ENCODE measurements at places on chromosomes 5 and 9. TPM values are rescaled to one million over a fixed set of nuclear protein-coding genes. Genes with fewer than 3 reads are reported as not detected.

TMEM174 gene
- total RNA-seq = not detected

- no peak for DNase-seq
These were observed 92.9 kb downstream of the DRD1 start for GRCh38 chr5:175351126-175351525.

DNA sequence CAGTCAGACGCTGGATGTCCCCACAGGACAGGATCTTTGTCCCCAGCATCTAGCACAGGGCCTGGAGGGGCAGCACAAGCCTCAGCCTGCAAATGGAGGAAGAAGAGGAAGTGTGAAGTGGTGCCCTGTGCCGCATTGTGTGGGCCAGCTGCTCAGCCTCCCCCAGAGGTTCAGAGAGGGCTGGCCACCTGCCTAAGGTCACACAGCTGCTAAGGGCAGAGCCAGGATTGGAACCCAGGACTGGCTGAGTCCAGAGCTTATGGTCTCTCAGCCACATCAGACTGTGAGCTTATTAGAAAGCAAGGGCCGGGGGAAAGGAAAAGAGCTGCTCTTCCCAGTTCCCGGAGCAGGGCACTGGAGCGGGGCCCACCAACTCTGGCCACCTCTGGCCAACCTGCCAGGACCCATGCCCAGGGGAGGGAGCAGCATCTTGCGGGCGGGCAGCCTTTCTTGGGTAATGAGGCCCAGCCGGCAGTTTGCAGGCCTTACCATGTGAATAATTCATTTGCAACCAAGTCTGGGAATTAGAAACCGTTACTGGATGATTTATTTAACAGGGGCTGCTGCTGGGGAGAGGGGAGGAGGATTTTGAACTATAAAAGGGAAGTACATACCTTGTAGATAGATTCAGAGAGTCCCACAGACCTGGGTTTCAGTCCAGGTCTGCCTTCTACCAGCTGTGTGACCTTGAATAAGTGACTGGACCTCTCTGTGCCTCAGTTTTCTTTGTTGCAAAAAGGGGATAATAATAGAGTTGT lies 11.6 kb upstream of the CRB2 start:
- DNase-seq = no peak

GRCh38 chr5:14025569-14026286 lies 81.2 kb upstream of the DNAH5 start:
- no peak for DNase-seq

GRCh38 chr9:79665931-79666330 lies 94.2 kb downstream of the TLE4 start:
- no peak for DNase-seq

DNA sequence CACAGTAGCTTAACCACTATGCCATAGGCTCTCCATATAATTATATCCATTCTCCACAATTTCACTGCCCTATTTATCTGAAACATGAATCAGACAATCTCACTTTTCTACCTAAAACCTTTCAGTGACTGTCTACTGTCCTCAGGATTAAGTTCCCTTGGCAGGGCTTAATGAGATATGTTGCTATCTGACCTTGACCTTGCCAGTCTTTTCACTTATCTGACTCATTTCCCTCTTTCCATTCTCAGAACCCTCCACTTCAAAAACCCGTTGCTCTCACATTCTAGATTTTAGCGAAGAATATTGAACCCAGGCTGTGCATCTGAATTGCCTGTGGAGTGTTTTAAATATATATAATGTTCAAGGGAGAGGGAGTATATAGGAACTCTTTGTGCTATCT lies 452.1 kb upstream of the MPDZ start:
- no peak for DNase-seq

DNA sequence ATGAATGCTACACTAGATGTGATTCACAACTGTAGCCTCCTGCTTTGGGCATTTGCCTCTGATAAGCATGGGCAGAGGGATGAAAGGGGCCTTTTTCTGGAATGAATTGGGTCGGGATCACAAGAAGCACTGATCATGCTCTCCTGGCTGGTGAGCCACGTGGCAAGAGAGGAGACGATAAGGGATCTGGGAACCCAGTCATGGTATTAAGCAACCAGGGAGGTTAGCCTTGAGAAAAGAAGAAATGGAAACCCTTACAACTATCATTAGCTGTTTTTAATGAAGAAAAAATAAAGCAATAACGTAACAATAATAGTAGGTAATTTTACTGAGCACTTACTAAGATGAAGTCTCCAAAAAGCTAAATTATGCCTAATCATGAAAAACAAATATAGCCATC lies 50.0 kb upstream of the RAI14 start:
- DNase-seq = no peak

DNA sequence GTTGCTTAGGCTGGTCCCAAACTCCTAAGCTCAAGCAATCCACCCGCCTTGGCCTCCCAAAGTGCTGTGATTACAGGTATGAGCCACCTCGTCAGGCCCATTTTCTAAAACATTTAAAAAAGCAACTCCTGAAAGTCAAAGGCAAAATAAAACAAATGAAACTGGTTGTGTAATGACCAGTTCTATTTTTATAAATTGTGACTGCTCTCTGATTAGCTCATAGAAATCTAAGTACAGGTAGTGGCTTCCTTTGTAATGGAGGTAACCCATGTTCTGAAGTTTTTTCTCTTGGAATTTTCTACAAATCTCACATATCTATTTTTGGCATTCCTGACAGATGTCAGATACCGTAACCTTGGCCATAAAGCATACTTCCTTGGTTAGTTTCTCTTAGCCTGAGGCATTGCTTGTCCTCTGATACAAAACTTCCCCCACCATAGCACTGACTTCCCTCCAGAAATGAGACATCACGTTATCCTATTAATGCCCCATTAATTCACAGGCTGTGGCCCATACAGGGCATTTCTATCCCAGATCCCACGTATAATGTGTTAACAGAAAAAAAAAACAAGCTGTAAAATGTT lies 14.1 kb upstream of the AK3 start:
- no peak for DNase-seq

GRCh38 chr9:26210338-26210851 lies 532.2 kb upstream of the TUSC1 start:
- no peak for DNase-seq

- DNase-seq = no peak
These were observed 44.7 kb upstream of the DMAC1 start for GRCh38 chr9:7844242-7844641.

IL5 gene
- 1.6 TPM for total RNA-seq

SPATA31E1 gene
- not detected for total RNA-seq

CTSV gene
- 0.71 TPM for total RNA-seq

GFM2 gene
- total RNA-seq = 34.7 TPM

- no peak for DNase-seq
These were observed 835.6 kb upstream of the GRAMD2B start for GRCh38 chr5:125587631-125588030.

GRCh38 chr5:69374911-69375446 lies 5.4 kb downstream of the RAD17 start:
- no peak for DNase-seq

- DNase-seq = no peak
These were observed 113.5 kb downstream of the RORB start for GRCh38 chr9:74610523-74611061.
